Kidney (tissue), 22 donors: ENCODE measurements at places on chromosomes 3 and 15. TPM values are rescaled to one million over a fixed set of nuclear protein-coding genes. Genes with fewer than 3 reads are reported as not detected.

- no peak for DNase-seq
These were observed 8.4 kb upstream of the LEKR1 start for GRCh38 chr3:156817646-156818272.

- no peak for DNase-seq
These were observed 872.9 kb downstream of the NAALADL2 start for GRCh38 chr3:175732017-175732416.

PLA2G4D gene
- not detected for polyA plus RNA-seq

GRCh38 chr15:79172801-79173460 is 82.4 kb upstream of the RASGRF1 start:
- no peak for DNase-seq

CFAP100 gene
- polyA plus RNA-seq = 0.60 TPM

SLC2A2 gene
- polyA plus RNA-seq = 31.0 TPM

GRCh38 chr3:160950542-160950941 is 154.6 kb downstream of the B3GALNT1 start:
- DNase-seq = no peak

RHCG gene
- polyA plus RNA-seq = 373 TPM

TTC21A gene
- polyA plus RNA-seq = 4.8 TPM

DNA sequence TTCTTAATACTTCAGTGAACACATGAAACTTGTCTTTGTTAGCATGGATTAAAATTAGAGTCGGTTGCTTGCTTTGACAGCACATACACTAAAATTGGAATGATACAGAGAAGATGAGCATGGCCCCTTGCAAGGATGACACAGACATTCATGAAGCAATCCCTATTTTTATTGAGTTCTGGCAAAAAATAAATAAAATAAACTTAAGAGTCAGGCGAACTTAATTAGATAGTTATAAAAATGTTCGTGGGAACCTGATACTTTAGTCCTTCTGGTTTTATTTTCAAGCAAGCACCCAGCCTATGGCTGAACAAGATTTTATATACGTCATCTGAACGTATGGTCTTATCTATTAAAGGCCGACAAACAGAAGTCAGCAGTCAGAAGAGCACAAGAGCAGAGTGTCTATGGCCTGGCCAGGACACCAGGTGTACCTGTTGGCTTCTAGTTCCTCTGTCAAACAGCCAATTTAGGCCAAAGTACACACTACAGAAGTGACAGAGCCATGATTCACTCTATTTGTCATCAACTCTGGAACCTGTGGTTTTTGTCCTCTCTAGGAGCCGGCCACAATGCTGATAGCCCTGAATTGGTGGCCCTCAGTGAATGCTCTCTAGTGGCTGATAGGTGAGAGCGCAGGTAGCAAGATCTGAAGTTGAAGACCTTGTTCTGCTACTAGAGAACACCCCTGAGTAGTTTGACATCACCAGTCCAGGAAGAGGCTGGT is 64.3 kb downstream of the LEO1 start:
- DNase-seq = no peak

- no peak for DNase-seq
These were observed 268.8 kb upstream of the ARHGEF26 start for GRCh38 chr3:153852355-153852754.

DNA sequence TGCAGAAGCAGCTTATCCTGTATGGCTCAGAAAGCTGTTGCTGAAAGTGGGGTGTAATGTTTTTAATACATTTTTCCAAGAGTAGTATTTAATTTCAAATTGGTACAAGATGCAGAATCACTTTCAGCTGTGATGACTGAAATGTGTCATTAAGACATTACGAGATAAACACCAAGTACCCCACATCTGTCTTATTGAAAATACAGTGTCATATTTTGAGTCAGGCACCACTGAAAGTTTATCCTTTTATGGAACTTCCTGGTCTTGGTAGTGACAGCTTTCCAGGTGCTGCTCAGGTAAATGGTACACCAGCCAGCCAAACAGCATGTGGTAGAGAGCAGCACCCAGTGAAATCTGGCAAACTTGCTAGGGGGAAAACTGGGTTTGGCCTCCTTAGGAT is 16.9 kb downstream of the ASTE1 start:
- DNase-seq = no peak

KLHL6 gene
- polyA plus RNA-seq = 0.37 TPM

DNA sequence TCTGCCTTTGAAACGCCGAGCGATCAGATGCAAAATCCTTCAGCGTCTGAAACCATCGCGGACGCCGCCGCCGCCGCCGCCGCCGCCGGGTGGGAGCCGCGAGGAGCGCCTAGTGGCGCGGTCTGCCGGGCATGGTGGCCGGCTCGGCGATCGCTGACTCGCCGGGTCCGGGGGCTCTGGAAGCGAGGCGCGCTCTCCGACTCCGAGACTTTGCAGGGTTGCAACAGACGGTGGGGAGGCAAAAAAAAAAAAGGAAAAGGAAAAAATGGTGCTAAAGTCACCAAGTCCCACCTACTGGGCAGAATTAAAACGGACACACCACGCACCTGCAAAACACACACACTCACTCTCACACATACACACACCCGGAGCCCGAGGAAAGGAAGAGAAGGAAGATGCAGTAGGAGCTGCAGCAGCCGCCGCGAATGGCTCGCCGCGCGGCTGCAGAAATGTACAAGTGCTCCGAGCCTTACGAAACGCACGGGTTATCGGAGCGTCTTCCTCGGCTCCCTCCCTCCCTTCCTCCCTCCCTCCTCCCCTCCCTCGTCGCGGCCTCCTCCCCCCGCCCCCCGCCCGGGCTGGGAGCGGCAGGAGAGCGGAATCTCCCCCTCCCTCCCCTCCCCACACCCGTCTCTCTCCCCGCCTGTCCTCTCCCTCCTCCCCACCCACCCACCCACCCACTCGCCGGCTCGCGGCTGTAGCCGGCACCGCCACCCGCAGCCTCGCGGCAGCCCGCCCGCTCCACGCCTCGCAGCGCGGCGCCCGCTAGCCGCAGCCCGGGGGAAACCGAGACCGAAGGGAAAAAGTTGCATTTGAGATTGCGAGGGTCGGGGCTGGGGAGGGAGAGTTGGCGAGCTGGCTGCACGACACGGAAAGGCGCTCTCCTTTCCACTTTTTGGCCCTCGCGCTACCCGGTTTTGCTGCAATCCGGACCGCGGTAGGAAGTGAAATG is at the start of gene NTRK3:
Gene NTRK3, minus strand, starts transcription at position 461 of the 952 bp plus-strand sequence. CDS start 586 bp downstream, outside the sequence.
- DNase-seq = peak; percentile 51

CCDC80 gene
- 12.0 TPM for polyA plus RNA-seq

DNA sequence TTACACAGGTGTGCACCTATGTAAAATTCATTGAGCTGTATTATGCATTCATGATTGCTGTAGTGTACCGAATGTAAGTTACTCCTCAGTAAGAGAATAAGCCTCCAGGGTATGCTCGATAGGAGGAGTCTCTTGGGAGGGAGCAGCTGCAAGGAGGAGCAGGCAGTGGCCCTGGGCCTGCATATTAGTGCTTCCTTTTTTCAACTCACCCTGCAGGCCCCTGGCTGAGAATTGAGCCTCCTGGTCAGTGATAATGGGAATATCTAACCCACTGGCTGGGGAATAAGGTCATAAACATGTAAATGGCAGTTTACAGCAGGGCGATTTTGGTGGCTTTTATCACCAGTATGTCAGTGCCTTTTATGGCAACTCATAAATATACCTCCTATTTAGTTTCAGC is 21.7 kb upstream of the SFMBT1 start:
- no peak for DNase-seq

MST1R gene
- 0.30 TPM for polyA plus RNA-seq

SEMA3G gene
- 28.2 TPM for polyA plus RNA-seq

GRCh38 chr3:112247900-112248299 is 46.1 kb downstream of the SLC9C1 start:
- no peak for DNase-seq

HEMK1 gene
- 30.3 TPM for polyA plus RNA-seq

C3orf33 gene
- 8.1 TPM for polyA plus RNA-seq

DNA sequence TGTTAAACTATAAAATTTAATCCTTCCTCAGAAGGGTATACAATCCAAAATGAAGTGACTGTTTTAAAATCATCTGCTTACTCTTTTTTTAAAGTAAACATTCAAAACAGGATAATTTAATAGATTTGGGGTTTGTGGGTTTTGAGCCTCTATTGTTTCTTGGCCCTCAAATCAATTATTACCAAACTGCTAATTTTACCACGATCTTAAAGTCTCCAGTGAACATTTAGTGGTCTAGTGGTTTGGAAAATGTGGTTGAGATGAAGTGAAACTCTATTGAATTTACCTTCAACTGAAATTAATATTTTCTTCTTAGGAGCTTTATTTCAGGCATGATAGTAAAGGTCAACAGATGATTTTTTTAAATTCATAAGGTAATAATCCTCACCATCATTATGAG is 11.2 kb upstream of the ATP11B start:
- no peak for DNase-seq

ZNF501 gene
- 1.5 TPM for polyA plus RNA-seq

ZNF660 gene
- 0.69 TPM for polyA plus RNA-seq

DNA sequence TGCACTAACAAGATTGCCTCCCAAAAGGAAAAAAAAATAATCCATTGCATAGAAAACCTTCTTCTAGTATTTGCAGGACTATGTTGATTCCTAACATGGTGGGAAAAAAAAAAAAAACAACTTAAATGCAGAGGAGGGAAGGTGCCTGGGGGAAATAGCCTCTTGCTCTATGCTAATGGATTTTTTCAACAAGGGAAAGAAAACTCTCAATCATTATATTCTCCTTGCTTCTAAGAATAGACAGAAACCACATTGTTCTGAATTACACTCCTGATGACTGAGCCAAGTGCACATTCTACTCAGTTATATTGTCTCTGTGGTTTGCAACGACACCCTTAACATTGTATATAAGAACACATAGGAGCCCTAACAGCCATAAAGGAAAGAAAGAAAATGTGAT is 760.2 kb downstream of the NAALADL2 start:
- DNase-seq = no peak

SEMA7A gene
- 2.8 TPM for polyA plus RNA-seq

NUP210 gene
- 5.6 TPM for polyA plus RNA-seq

ATR gene
- polyA plus RNA-seq = 17.4 TPM

GRCh38 chr15:97623091-97623661 is 337.3 kb upstream of the ARRDC4 start:
- no peak for DNase-seq

- no peak for DNase-seq
These were observed 21.9 kb downstream of the GABRA5 start for GRCh38 chr15:26888761-26889160.

DNA sequence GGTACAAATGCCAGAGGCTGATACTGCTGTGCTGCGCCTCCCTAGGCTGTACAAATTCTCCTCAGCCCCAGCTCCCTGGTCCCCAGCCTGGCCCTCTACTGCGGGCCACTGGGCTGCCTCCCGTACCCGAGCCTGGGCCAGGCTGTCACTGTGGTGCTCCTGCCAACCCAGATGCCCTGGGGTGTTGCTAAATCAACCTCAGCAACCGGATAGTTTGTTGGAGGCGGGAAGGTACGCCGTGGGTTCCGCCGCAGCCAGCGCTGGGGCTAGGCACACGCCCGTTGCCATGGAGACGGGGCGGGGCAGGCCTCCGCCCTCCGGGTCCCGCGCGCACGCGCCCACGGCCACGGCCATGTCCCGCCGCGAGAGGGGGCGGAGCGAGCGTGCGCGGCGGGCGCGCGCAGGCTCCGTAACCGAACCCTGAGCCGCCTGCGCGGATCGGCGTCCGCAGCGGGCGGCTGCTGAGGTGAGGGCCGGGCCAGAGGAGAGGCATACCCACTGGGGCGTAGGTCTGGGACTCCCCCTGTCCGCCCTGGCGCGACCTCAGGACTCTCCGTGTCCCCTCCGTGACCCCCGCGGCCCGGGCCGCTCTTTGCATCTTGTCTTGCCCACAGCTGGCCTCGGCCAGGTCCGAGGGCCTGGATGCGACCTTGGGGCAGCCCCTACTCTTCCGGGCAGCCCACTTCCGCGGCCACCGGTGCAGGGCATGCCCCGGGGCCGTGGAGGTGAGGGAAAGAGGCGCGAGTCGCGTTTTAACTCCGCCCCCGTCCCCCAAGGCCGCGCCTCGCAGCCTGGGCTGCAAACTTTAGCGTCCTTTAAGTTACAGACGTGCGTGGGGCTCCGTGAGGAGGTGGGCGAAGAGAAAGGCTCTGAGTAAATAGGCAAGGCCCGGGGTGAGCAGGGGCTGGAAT is at the start of gene TEX264:
Gene TEX264, plus strand, starts transcription at position 430 of the 911 bp plus-strand sequence. CDS start 3,053 bp downstream, outside the sequence.
- DNase-seq = peak; percentile 86

DNA sequence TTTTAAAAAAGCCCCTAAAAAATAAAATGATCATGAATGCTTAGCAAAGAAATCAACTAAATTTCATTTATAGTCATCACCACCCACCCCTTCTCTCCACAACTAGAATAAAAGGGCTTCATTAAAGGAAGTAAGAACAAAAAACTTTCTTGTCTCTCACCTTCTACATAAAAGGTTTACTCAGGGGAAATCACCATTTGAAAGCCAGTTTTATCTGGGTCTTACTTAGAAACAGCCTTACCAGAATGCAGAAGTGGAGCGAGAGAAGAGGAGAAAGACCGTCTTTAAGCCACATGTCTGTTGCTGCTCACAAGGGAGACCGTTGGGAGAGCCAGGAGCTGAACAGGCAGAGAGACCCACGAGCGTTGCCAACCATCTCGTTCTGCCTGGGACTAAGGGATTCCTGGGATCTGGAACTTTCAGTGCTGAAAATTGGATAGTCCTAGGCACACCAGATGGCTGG is 350.1 kb upstream of the PROK2 start:
- DNase-seq = no peak

DNA sequence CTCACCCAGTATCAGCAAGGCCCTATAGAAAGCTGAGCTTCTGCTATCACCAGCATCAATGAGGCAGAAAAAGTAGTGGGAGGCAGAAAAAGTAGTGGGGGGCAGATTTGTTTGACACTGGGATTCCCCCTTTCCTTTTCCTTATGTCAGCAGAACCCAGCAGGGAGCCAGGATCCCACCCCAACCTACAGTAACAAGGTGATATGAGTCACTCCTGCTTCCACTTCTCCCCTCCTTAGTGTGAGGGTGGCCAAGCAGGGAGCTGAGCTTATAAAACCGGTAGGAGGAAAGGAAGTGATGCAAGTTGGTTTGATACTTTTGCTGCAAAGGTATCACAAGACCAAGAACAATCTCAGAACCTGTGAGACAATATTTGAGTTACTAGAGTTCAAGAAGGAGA is 128.7 kb downstream of the SCAPER start:
- no peak for DNase-seq

- no peak for DNase-seq
These were observed 82.6 kb upstream of the PPIB start for GRCh38 chr15:64245405-64245804.

DNA sequence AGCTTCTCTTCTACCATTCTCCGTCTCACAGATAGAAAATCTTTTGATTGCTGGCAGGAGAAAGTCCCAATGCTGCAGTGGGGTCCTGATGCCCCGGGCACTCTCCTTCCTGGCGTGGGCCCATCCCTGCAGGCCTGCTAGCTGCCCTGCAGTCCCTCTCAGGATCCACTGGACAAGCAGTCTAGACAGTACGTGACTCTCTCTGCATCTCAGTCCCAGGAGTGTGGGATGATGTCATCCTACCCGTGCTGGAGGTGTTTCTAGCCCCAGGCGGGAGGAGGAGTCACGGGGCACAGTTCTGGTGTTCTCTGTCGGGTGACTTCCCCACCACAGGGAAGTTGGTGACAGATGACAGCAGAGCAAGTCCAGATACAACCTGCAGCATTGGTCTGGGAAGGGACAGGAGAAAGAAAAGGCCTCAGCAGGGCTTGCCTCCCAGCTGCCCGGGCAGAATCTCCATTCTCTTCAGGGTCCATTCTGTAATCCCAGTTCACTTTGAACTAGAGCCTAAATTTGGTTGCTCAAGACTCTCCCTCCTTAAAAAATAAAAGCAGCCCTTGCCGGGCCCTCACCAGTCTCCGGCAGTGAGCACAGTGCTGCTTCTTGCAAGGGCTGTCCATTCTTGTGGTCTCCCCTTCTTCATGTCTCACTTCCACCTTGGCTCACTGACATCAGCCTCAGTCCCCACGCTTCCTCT is 30.6 kb downstream of the SLC28A1 start:
- peak; percentile 92 for DNase-seq
